Pulmonary artery endothelial cell (primary cell): ENCODE measurements at places on chromosomes 11 and 22. TPM values are rescaled to one million over a fixed set of nuclear protein-coding genes. Genes with fewer than 3 reads are reported as not detected.

- DNase-seq = no peak
Observed at GRCh38 chr11:44565953-44566949, 788 bp downstream of the CD82 start.

DNA sequence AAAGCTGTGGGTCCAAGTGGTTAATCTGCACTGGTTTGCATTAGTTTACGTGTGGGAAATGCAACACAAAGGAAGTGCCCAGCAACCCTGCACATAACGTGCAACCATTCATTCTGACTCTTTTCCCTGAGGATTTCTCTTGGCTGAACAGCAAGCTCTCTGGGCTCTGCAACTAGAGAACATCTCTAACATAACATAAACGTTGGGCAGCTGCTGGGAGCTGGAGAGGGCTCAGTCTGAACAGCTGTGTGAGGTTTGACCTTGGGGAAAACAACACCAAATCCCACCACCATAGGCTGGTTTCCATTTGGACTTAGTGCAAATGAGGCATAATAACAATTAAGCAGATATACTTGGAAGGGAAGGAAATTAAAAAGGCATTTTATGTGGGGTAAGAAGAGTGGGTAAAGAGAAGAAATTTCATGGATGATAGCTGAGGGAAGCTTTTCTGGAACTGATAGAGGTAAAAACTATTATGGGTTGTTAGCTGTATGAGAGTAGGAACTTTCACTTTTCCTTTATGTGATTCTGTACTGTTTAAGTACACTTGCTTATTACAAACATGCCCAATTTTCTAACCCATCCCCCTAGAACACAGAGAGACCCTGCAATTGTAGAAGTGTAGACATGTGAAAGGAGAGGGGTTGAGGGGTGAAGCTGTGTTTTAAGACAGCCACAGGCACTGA, 76.2 kb downstream of the SNX19 start:
- no peak for DNase-seq

DNA sequence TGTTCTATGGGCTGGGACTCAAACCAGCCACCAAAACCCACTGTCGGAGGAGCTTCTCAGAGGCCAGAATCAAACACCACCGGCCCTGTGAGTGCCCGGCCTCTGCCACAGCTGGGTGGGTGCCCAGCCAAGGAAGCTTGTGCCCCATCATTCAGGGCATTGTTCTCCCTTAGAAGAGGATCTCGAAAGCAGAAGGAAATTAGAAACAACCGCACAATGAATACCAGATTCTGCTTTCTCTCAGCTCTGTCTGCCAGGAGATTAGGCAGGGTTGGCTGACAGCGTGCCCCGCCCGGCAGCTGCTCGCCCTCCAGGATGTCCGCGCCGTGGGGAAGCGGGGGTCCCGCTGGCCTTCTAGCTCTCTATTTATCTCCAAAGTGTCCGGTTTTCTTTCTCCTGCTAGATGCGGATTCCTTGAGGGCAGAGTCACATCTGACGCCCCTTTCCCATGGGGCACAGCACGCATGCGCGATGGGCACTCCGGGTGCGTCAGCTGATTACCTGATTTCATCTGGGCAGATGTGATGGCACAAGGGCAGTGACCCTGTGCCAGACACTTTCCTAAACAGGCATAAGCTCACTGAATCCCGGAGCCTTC, 25.5 kb downstream of the SCGB1A1 start:
- DNase-seq = no peak

The OR52E8 gene
- total RNA-seq = not detected in 2 replicates

DNA sequence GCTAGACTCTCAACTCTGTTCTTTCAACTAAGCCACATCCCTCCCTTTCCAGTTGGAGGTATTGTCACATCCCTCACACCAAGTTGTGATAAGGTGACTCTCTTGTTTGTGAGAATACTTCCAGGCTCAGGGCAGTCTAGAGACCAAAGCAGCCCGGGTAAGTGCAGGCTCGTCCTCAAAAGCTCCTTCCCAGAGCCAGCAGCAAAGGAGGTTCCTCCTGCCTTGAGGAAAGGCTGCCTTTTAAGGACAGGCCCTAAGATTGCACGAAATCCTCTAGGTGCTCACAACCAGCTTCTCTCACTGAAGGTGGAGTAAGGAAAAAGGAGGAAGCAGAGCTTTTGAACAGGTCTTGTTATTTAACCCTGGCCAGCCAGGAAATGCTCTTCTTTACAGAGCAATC, 53.4 kb downstream of the SMCO4 start:
- DNase-seq = no peak

DNA sequence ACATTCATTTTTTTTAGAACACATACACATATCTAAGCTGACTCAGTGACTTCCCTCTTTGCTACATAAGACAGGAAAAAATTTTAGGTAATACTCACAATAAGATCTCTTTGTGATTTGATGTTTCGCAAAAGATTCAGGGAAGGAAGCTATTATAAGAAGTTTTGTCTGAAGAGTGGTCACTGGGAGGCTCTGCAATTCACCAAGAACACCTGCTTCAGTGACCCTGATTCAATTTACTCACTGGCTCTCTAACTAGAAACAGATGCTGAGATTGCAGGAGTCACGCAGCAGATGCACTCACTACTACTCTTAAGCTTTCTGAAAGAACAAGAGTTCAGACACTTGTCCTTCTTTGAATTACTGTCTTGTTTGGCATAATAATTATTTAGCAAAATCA, 193.6 kb upstream of the DDI1 start:
- no peak for DNase-seq

GRCh38 chr22:29062286-29062821, 723 bp upstream of the C22orf31 start:
- no peak for DNase-seq

The MYBPC3 gene
- not detected in 2 replicates for total RNA-seq

The TFIP11 gene
- total RNA-seq = 40.1 and 57.1 TPM in 2 replicates
